ENCODE measurements at places on chromosomes 3 and 15.

DNA sequence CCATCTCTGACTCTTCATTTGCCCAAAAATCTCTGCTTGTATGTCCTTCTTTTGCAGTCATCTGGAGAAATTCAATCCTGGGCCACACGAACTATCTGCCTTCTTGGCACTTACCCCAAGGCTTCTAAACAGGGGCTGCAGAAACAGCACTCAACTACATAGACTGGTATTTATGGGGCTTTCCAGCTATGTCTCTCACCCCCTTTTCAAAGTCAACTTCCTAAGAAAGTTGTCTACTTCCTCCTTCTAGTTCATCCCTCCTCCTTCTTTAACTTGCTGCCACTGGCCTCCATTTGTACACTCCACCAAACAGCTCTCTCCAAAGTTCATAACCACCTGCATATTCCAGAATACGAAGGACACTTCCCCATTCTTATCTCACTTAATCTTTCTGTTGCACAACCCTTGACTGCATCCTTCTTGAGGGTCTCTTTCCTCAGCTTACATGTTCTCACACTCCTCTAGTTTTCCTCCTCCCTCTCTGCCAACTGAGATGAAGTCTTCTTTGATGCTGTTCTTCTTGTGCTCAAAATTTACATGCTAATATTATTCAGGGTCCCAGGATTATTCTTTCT lies 55.2 kb downstream of the PLD1 start:
- no peak for DNase-seq

GRCh38 chr3:13123765-13124164 lies 50.5 kb upstream of the IQSEC1 start:
- DNase-seq = no peak

DNA sequence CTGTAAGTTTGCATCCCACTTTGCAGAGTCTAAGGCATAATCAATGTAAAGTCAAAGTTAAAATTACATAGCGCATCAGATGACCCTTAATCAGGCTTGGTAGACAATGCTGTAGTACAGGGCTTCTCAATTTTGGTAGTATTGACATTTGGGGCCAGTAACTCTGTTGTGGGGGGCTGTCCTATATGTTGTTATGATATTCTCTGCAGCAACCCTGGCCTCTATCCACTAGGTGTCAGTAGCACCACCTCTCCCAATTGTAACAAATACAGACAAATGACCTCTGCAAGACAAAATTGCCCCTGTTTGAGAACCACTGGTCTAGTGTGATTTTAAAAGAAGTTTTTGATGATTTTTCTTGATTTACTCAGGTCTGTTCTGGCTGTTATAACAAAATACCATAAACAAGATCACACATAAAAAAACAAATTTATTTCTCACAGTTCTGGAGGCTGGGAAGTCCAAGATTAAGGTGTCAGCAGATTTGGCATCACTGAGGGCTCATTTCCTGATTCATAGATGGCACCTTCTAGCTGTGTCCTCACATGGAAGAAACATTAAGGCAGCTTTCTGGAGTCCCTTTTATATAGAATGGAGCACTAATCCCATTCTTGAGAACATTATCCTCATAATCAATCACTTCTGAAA lies 37.6 kb upstream of the SLC9A9 start:
- DNase-seq = peak; percentile 11

- DNase-seq = no peak
Measured at GRCh38 chr3:132033471-132033870, 1.3 kb downstream of the CPNE4 start.

GRCh38 chr3:30548600-30548999 lies 57.8 kb upstream of the TGFBR2 start:
- no peak for DNase-seq

DNA sequence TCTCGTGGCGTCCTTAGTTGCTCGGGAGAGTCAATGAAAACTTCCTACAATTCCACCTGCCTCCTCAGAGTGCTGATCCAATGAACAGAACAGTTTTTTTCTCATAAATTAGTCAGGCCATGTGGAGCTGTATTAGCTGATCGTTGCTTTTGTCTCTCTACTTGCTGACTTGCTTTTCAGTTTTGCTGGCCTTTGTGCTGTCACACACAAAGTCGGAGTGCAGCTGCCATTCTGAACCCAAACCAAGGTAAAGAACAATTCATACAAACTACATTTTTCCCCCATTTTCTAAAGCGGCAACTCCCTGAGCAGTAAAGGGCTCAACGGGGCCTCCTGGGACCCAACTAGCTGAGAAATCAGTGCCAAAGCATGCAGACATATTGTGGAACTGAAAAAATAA lies 43.1 kb downstream of the MEIS2 start:
- DNase-seq = no peak

GRCh38 chr3:98733053-98733811 lies 29.9 kb upstream of the ST3GAL6 start:
- DNase-seq = no peak

- DNase-seq = no peak
Measured at GRCh38 chr15:70097063-70097320, 725 bp downstream of the TLE3 start.

GRCh38 chr15:70056091-70056680 lies 41.5 kb downstream of the TLE3 start:
- DNase-seq = no peak

DNA sequence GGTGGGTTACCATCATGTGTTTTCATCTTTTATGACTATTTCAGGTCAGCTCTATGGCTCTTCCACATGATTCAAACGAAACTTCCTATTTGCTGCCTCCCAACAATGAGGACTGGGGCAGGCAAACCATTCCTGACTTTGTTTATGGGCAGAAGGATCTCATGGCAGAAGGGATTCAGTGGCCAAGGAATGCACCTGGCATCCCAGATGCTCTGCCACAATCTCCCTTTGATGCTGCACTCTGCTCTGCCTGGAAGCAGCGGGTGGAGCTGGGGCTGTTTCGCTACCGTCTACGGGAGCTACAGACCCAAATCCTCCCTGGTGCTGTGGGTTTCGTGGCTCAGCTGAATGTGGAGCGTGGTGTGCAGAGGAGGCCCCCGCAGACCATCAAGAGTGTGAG lies 6.8 kb downstream of the GDPGP1 start:
- DNase-seq = no peak

GRCh38 chr3:52072020-52072419 lies 15.6 kb upstream of the DUSP7 start:
- no peak for DNase-seq

- DNase-seq = no peak
Measured at GRCh38 chr3:190119461-190120268, 1.0 kb downstream of the P3H2 start.

- DNase-seq = no peak
Measured at GRCh38 chr3:147407498-147408187, 1.3 kb upstream of the ZIC4 start.

GRCh38 chr3:182989566-182989965 lies 9.2 kb upstream of the DCUN1D1 start:
- DNase-seq = peak; percentile 92

GRCh38 chr3:95424279-95424678 lies 1361.4 kb downstream of the NSUN3 start:
- DNase-seq = no peak

DNA sequence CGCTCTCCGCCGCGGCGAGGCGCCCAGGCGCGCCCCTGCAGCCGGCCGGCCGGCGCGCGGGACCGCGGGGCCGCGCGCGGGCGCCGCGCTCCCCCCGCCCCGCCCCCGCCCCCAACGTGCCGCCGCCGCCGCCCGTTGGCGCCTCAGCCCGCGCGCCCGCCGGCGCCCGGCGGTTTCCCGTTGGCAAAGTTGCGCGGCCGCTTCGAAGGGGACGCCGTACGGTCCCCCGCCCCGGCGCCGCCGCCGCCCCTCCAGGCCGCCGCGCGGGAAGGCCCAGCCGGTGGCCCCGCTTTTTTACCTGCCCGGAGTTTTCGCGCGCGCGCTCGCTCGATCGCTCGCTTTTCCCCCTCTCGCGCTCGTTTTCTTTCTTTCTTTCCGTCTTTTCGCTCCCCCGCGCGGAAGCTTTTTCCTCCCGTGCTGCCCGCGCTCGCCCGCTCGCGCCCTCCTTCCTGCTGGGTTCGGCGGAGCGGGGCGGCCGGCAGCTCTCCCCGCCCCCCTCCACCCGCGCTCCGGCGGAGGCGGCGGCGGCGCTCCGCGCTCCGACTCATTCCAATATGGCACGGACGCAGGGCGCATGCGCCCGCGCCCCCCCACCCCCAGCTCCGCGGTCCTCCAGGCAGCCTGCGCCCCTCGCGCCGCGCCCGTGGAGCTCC lies at the start of gene SFMBT1:
SFMBT1 (minus strand) TSS at position 556 of the 653 bp plus-strand sequence. CDS start 76,945 bp downstream, outside the sequence.
- DNase-seq = no peak

DNA sequence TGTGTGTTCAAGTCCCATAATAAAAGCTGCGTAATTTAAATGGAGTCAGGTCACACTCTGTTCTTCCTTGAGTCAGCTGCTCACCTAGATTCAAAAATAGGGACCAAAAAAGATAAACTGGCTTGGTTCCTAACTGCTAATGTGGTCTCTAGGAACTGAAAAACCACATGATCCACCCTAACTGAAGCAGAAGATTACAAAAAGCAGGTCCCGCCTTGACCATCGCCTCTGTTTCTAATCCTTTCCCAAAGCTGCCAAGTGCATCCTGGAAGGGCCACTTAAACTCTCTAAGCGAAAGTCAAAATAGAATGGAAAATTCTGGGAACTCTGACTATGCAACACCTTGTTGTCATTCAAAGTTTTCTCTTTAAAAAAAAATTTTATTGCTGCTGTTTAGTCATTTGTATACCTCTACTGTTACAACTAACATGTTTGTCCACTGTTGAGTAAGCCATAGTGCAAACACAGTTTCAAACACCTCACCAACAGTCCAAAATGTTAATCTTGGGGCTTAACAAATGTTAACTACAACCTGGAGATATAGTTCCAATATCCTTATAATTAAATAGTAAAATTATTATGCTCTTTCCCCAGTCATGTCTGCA lies 88.9 kb upstream of the THBS1 start:
- DNase-seq = no peak

- DNase-seq = no peak
Measured at GRCh38 chr3:29144361-29144760, 136.5 kb upstream of the RBMS3 start.

DNA sequence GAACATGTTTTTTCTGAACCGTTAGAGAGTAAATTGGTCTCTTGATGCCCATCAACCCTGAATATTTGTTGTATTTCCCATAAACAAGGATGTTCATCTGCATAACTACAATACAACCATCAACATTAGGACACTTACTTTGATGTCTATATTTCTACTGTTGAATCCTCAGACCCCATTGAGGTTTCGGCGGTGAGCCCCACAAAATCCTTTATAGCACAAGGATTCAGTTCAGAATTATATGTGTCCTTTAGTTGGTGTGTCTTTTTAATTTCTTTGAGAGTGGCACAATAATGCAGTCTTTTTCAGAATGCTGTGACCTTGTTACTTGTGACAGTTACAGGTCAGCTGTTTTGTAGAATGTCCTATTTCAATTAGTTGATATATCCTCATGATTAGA lies 158.0 kb downstream of the FNDC3B start:
- DNase-seq = no peak

GRCh38 chr3:96267577-96267976 lies 546.8 kb upstream of the EPHA6 start:
- no peak for DNase-seq

GRCh38 chr3:126307591-126308393 lies 49.4 kb downstream of the KLF15 start:
- DNase-seq = no peak

- DNase-seq = no peak
Measured at GRCh38 chr3:37170060-37170459, 4.3 kb downstream of the LRRFIP2 start.

DNA sequence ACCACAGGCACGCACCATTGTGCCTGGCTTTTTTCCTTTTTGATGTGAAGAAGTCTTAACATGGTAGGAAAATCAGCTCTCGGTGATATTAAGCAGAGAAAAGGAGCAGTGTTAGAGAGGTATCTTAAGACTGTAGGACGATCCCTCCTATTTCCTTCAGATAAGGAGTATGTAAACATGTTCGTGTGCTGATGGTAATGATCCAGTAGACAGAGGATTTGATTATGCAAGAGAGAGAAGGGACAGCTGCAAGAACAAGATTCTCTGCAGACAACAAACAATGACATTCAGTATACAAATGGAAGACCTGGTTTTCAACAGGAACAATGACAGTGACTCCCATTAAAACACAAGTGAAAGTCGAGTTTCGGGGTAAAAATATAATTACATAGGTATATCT lies 95.1 kb upstream of the MELTF start:
- DNase-seq = no peak

GRCh38 chr3:64684715-64685261 lies 3.0 kb downstream of the ADAMTS9 start:
- DNase-seq = no peak

- no peak for DNase-seq
Measured at GRCh38 chr3:64355401-64355807, 130.1 kb upstream of the PRICKLE2 start.

- no peak for DNase-seq
Measured at GRCh38 chr3:38114875-38115644, 21.9 kb downstream of the ACAA1 start.

- DNase-seq = no peak
Measured at GRCh38 chr3:77186728-77187127, 146.8 kb downstream of the ROBO2 start.

DNA sequence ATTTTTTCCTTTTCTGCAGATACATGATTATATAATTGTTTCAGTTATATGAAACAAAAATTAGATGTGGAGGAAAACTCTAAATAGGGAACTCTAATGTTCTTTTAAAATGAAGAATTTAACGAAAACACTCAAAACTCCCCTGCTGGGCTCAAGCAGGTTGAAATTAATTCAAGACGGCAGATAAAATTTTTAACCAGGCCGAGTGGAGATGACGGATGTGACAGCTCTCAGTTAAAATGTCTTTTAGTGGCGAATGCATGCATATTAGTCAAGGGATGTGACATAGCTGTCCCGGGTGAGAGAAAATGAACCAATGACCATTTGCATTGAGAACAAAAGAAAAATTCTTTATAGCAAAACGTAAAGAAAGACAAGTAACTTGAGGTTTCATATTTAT lies 110.1 kb downstream of the ROBO2 start:
- no peak for DNase-seq

DNA sequence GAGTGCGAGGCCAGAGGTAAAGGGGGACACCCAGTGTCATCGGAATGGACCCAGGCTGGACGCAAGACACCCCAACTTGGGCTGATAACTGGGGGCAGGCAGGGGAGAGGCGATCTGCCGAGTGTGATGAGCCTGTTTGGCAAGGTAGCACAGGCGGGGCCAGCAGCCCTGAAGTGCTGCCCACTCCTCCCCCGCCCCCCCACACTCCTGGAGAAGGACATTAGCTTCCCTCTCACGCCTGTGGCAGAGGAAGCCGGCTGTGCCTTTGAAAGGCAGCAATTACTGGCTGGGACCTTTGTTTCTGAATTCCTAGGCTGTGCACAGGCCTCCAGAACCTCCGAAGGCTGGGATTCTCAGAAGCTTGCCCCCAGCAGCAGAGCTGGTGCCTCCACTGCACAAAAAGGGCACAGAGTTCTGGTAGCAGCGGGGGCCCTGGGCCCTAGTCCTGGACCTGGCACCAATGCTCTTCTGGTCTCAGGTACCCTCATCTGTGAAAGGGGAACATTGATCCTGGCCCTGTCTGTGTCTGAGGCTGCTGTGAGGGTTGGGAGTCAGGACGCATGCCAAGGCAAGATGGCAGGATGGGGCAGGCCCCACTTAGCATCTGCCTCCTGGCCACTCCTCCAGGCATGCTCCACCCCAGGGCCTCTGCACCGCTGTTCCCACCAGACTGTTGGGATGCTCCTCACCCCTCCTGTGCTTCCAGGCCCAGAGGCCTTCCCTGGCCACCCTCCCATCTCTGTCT lies 28.6 kb downstream of the IQSEC1 start:
- no peak for DNase-seq
